ENCODE measurements at places on chromosomes 7 and 10. TPM values are rescaled to one million over a fixed set of nuclear protein-coding genes. Genes with fewer than 3 reads are reported as not detected.

Gene HTR7
- total RNA-seq = 7.3 TPM

- no peak for DNase-seq
Observed at GRCh38 chr7:105353752-105354328, 34.9 kb downstream of the SRPK2 start.

Gene MEST
- total RNA-seq = 72.2 TPM

GRCh38 chr7:115965796-115966475 lies 64.6 kb downstream of the TFEC start:
- no peak for DNase-seq

DNA sequence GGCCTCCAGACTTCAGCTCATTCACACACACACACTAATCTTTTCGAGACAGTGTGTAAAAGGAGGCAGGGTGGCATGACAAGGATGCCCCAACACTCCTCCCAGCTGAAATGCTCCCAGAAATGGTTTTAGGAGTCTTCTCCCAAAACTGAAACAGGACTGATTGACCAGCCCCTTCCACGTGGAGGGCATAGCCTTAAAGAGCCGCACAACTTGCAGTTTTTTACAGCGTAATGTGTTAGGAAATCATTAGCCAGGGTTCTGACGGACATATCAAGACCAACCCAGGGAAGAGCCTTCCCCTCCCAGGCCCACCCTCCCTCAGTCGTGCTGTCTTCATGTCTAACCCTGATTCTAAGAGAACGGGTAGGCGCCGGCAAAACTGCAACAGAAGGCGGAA lies 224.6 kb downstream of the TNS3 start:
- DNase-seq = no peak

DNA sequence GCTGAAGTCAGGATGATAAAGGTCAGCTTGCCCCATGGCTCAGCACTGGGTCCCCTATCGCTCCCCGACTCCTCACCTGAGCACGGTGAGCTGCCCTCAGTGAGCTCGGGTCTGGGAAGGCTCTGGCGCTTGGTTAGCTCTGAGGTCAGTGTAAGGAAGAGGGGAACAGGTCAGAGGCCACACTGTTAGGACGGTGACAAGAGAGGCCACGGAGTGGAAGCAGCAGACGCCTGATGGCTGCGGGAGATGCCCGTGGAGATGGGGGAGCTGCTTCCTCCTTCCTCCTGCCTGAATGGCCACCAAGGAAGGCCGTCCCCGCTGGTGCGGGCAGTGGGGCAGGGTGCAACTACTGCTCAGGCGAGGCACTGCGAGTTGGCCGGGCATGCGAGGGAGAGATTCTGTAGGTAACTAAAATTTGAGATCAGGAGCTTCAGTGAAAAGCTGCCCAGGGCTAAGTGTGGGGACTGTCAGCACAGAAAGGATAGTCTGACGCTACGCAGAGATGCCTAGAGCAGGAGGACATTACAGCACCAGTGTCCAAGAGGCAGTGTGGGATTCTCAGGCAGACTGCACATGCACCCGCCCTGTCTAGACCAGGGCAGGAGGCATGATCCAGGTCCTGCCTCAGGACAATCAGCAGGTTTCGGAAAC lies 231.3 kb upstream of the GRB10 start:
- DNase-seq = no peak

Gene CCL26
- total RNA-seq = 0.59 TPM

Gene SLC13A1
- total RNA-seq = not detected

GRCh38 chr10:89954787-89955566 lies 253.6 kb downstream of the KIF20B start:
- DNase-seq = no peak

DNA sequence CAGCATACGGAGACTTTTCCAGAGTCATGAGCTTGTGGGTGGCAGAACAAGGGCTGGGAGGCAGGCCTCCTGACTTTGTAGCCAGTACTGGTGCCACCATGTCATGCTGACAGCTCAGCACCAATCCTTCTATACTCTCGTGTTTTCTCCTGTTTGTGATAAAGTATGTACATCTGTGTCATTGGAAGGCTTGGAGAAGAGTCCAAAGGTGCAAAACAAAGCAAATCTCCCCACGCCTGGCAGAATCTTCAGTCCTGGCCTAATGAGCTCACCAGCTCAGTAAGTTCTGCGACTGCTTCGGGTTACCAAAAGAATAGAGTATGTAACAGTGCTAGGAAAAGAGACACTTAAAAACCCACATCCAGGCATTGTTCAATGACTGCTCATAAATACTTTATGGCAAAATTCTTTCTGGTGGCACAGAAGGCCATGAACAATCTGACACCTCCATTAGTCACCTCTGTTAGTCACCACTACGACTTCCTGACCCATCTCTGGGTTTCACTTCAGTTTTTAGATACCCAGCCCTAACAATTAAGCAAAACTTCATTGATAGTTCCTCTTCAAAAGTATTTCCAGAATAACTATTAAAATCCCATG lies 24.5 kb downstream of the STEAP1 start:
- DNase-seq = no peak

DNA sequence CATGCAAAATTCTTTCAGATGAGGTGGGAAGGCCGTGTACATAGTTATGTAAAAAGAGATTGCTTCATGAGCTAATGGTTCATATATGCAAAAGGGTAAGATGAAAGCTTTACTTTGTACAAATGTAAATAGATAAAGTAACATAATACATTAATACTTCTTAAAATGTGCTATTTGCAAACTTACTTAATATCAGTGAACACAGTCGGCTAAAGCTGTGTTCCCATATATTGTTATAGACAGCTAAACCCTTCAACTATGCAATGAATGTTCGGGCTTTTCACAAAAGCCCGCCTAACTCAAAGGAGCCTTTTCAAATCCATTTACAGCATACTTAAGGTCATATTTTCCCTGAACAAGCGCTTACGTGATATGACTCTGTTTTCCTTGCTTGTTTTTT lies 340.6 kb upstream of the GALNT17 start:
- no peak for DNase-seq

- DNase-seq = no peak
Observed at GRCh38 chr7:17207220-17207619, 91.2 kb upstream of the AHR start.

- no peak for DNase-seq
Observed at GRCh38 chr7:90681336-90682022, 85.4 kb downstream of the CDK14 start.

DNA sequence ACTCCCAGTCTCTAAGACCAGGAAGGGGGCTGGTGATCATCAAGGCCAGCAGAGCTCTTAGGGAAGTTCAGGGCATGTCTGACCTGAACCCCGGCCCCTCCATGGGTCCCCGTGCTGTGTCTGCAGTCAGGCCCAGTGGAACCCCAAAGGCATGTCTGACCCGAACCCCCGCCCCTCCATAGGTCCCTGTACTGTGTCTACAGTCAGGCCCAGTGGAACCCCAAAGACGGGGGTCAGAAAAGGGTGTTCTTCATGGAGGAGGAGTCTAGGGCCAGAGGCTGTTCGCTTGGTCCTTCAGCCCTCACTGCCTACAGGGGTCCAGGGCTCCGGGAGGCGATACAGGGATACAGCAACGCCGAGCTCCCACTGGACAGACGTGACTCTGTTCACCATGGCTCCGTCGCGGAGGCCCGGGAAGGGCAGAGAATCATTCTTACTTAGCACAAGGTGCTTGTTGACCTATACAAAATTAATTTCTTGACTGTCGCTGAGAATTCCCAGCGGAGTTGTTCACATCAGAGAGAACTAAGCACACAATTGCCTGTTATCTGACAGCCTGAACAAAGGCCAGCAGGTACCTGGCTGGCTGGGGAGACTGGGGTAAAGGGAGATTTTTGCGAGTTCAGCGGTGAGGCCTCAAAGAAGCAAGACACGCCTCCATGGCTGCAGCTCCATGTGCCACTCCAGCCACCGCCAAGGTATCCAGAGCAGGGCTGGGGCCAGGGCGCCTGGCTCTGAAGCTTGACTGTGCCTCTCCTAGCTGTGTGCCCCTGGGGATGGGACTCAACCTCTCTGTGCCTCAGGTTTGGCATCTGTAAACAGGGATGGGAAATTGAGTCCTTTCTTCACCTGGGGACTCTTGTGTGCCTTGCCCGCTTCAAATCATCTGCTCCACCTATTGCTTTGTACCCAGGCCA lies 26.8 kb downstream of the EN2 start:
- DNase-seq = no peak

DNA sequence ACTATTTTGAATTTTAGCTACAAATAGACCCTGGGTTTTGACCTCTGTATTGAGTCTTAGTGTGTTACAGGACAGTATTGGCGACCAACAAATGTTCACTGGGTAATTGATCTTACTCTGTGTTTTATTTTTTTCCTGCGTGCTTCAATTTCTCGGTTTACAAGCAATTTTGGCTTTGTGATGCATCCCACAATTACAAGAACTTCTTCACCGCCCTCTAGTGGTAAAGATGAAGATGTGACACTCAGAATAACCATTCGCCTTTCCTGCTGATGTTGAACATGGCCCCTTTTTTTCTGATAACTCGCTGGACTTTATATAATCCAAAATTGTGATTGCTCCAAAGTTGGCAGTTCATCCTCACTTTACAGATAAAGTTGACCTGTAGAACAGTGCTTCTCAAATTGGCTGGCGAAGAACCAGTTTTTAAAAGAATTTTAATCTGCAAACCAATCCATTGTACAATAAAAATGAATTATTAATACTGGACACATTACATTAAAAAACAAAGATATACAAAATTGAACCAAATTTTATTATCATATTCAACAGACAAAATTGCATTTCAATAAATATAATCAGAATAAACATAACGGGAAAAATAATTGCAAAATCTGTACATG lies 20.2 kb upstream of the SMC3 start:
- no peak for DNase-seq

GRCh38 chr10:119006451-119007210 lies 22.9 kb upstream of the NANOS1 start:
- no peak for DNase-seq

DNA sequence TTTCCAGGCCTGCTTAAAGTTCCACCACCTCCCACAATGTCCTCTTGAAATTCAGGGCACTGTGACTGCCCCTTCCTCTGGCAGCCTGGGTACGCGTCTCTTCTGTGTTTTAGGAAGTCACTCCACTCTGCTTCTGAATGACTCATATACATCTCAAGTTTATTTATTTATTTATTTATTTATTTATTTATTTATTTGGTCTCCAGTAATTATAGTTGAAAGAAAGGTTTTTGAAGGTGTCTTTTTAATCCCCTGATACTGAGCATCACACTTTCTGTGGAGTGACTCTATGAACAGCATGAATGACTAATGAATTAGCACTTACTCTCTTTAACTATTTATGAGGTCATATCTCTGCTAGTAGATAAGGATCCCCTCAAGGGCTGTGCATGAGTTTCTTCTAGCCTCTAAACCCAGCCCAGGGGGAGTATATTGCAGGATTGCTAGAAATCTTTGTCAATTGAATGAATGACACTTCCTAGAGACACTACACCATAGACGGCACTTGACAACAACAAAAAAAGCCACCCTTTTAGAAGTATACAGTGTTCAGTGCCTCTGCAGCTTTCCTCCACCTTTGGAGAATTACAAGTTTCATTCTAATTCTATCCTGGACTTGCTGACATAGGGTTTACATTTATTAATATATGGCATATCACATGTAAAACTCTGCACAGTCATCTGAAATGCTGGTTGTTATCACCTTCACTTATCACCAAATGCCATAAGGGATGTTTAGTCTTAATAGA lies 2.1 kb downstream of the MACC1 start:
- no peak for DNase-seq

DNA sequence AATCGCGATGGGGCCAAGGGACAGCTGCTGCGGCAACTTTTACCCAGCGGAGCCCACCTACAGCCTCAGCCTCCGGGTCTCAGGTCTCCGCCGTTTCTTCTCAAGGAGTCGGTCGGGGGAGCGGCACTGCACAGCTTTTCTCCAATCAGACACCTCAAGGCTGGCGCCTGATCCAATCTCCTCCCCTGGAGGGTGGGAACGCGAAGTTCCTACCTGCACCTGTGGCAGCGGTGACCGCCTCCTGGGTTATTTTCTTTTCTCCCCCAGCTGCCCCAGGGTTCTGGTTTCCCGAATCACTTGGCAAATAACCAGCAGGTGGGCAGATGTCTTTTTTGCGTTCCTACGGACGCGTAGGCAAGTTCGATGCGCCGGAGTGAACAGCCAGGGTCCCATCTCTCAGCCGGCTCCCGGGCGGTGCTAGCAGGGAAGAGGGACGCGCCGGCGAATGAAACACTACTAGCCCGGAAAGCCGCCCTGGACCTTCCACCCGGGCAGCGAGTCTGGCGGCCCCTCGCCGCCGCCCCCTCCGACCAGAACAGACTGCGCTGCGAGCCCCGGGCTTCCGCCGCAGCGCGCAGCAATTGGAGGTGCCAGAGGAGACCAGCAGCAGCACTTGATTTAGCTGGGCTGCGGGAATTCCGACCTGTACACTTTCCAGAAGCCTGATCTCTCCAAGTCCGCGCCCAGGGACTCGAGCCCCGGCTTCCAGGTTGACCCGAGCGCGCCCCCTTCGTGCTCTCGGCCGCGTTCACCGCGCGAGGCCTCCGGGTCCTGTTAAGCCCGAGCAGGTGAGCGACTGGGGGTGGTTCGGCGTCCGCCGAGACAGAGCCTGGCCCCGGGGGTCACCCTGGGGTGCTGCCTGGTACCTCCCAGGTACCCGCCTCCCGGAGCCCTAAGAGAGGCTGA lies at the start of gene PRR15:
PRR15 (plus strand) TSS at position 246 of the 906 bp plus-strand sequence. CDS start 2,495 bp downstream, outside the sequence.
- peak; percentile 56 for DNase-seq

DNA sequence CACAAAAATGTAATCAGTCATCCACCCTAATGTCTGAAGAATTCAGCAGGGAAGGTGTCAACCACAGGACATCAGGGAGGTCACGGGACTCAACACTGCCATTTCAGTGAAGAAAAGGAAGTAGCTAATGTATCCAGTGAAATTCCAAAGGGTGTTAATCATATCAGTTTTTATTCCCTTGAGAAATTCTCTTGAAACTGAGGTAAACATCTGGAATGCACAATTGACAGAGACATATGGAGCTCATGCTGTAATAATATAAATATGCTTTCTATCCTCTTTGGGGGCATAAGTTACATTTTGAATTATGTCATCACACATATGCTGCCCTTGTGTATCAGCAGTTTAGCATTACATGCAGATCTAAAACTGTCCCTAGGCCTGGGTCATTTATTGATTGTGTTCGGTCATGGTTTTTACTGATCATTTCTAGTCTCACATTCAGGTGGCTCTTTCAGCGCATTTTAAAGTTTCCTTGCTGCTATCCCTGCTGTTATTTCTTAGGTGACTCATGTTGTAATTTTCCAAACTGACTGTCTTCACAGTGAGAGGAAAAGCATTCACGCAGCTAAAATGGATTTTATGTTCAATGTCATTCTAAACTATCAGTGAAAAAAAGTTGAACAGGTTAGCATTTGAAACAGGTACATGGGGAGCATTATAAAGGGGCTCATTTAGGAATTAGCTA lies 273.9 kb downstream of the TSPAN12 start:
- no peak for DNase-seq

GRCh38 chr7:14761510-14762296 lies 140.8 kb downstream of the DGKB start:
- DNase-seq = no peak

GRCh38 chr10:21217107-21217506 lies 308.4 kb downstream of the SKIDA1 start:
- DNase-seq = no peak

DNA sequence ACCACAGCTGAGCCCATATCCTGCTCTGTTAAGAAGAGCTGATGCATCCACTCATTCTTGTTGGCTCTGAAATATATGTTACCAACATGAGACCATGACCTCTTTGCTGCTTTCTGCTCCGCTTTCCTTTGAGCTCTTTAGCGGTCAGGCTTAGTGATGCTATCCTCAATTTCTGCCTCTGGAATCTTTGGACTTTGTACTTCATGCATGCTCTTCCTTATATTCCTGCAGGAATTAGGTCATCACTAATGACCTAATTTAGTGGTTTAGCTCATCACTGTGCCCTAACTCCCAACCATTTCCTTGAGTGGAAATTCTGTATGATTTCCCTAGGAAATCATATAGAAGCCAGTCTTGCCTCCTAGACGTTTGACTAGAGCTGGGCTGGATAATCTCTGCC lies 119.5 kb downstream of the AOAH start:
- no peak for DNase-seq
